ENCODE measurements at places on chromosomes 13 and 19.

GRCh38 chr19:53960886-53961285, 1.9 kb upstream of the CACNG8 start:
- no peak for DNase-seq

GRCh38 chr13:26996965-26997752, 174.5 kb downstream of the USP12 start:
- no peak for DNase-seq

- DNase-seq: no peak
Observed at GRCh38 chr13:37481011-37481884, 117.3 kb downstream of the POSTN start.

DNA sequence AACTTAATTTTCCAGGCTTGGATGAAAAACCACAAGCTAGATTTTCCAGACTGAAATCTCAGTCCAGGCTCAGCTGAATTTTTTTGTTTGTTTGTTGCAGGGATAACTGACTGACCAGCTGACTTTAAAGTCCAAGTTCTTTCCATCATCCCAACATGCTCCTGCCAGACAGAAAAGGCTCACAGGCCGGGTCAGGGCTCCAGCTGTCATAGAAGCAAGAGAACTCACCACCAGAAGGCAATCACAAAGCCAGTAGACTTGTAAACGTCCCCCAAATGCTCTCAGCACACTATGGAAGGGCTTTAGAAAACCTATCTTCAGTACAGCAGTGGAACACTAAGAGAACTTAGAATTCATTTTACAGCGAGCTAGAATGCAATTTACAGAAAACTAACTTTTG, 25.5 kb downstream of the DCLK1 start:
- no peak for DNase-seq

DNA sequence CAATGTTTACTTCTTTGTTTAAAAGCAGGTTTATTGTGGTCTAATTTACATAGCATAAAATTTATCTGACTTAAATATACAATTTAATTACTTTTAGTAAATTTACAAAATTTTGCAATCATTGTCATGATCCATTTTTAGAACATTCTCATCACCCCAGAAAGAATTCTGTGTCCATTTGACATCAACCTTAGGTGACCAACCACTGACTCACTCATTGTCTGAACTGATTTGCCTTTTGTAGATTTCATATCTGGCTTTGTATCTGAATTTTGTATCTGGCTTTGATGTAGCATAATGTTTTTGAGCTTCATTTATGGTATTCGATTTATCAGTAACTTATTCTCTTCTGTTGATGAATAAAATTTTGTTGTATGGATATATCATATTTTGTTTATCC, 40.4 kb downstream of the EDNRB start:
- DNase-seq: no peak

- DNase-seq: no peak
Observed at GRCh38 chr13:59603646-59604045, 560.1 kb downstream of the DIAPH3 start.

DNA sequence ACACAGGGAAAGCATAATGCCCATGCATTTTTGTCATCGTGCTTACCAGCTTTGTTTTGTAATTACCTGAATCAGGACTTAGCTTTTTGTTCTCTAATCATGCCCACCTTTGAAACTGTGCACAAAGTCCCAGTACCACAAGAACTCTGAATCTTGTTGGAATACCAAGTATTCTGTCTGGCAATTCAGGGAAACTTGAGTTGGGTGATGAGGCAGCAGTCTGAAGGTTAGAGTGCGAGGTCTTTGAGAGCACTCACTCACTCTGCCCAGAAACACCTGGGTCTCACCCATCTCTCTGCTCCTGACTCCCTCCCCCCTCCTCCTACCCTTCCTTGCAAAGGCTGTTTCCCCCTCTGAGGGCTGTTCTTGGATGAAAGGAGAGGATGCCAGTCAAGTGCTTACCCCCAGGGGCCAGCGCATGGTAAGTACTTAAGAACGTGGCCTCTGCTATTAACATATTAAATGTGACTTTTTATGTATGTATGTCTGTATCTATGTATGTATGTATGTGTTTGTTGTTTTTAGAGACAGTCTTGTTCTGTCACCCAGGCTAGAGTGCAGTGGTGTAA, 22.4 kb downstream of the SIPA1L3 start:
- no peak for DNase-seq

DNA sequence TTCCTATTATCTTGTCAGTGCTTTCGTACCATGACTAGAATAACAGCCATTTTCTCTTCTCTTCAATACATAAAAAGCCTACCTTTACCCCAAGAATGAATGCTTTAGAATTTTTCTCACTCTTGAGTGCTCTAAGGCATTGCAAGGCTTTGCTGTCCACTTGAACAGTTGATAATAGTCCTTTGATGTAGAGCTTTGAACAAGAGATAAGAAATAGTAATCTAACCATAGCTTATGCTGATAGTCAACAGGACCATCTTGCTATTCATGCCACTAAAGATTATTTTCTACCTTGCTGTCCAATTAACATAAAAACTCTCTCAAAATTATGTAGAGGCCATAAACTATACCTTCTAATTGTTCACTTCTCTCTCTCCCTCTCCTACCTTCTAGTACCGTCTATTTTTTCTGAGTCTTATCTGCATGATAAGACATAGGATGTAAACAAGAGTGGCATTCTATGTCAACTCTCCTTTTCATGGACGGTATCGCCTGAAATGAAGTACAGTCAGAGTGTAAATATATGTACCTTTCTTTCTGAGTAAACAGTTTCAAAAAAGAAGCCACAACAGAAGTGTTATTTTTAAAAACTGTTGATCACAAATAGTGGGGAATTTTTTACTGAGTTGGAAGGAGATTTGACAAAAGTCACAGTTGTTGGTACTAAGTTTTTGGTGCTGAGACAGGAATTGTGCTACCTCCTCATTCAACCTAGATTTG, 297.9 kb downstream of the NDFIP2 start:
- no peak for DNase-seq

GRCh38 chr13:25253702-25254101, 33.6 kb downstream of the MTMR6 start:
- no peak for DNase-seq

DNA sequence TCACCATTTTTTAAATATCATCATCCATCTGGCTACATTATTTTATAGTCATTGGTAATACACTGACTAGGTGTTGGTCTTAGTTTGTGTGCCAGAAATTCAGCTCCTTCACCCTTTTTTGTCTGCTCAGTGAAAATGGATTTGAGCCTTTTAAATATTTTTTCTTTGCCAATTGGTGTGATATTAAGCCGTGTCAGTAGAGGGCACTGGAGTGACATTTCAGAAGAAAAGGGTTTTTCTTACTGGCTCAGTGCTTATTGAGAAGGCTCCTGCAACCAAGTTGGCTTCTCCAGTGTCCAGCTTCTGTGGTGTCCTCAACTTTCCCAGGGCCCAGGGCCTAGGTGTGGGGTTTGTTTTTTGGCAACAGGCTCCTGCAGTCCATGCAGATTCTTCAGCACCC, 546.6 kb downstream of the DACH1 start:
- DNase-seq: no peak

- DNase-seq: no peak
Observed at GRCh38 chr19:13127051-13127450, 9.0 kb downstream of the NACC1 start.

GRCh38 chr13:77918391-77919245, at the start of gene EDNRB:
EDNRB (minus strand) TSS chr13:77918831; CDS start chr13:77918573, 258 bp downstream.
- DNase-seq: no peak

DNA sequence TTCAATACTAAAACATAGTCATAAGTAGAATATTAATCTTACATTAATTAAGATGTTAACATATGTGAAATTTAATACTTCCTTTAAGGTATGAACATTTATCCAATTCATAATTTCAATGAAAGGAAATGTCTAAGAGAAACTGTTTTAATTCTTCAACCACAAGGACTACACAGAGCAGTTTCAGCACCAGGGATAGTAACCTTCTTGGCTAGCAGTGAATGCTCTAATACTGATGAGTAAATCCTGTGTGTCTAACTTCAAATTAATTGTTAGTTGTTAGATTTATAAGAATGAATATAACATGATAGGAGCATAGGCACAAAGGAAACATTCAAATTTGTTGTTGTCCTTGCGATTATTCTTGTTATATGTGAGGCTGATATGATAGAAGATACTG, 15.6 kb upstream of the NBEA start:
- no peak for DNase-seq

DNA sequence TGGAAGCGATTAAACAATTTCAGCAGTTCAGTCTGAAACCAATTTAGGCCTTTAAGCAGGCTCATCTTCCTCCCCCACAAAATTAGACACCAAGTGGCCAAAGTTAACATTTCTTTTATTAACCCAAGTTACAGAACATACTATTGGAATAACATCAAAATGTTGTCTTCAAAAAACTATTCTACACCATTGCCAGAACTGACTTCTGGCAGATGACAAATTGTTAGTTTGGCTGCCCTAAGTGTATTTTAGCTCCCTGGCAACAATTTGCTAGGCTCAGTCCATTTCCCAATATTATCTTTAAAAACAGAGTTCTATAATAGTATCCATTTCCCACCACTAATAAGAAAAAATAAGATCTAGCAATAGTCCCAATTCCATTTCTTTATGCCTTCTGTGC, 107.8 kb downstream of the SGCG start:
- DNase-seq: no peak

- DNase-seq: no peak
Observed at GRCh38 chr13:36709136-36709890, 35.5 kb downstream of the SERTM1 start.

DNA sequence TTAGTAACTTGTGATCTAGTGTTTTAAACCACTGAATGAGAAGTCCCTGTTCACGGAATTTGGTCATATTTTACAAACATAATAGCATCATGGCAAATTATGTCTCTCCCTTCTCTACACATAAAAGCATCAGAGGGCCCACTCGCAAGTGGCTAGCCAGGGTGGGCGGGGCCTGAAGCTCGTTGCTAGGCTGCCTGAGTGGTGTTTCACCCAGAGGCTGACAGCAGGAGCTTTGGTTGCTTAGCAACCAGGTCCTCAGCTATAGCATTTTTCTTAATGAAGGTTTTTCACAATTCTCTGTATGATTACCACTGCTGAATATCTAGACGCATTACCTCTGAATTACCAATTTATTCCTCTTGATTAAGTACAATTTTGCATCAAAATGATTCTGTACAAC, 126.5 kb downstream of the NALCN start:
- DNase-seq: no peak

- no peak for DNase-seq
Observed at GRCh38 chr19:19487950-19488874, 27.1 kb downstream of the TSSK6 start.

DNA sequence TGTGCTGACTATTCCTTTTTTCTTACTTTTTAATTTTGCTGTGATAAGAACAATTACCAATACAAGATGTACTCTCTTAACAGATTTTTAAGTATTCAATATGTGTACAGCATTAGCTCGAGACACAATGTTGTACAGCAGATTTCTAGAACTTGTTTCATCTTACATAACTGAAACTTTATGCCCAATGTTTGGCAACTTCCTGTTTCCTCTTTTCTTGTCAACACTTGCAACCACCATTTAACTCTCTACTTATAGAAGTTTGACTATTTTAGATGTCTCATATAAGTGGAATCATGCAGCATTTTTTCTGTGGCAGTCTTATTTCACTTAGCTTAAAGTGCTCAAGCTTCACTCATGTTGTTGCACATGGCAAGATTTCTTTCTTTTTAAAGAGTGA, 1426.8 kb downstream of the SLITRK5 start:
- DNase-seq: no peak

DNA sequence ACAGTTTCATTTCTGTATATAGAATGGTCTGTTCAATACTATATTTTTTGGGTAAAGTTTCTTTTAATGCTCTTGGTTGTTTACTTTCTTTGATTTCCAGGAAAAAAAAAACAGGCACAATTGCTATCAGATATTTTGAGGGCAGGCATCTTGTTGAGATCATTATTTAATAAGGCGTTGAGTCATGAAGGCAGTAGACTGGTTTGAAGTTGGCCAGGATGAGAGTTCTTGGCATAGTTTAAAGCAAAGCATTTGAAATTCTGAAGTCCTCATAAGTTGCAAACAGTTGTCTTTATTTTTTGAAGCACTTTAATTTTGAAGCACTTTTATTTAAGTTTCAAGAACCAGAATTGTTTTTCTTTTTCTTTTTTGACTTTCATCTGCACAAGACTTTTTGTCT, 2.6 kb upstream of the ZNF175 start:
- DNase-seq: no peak

DNA sequence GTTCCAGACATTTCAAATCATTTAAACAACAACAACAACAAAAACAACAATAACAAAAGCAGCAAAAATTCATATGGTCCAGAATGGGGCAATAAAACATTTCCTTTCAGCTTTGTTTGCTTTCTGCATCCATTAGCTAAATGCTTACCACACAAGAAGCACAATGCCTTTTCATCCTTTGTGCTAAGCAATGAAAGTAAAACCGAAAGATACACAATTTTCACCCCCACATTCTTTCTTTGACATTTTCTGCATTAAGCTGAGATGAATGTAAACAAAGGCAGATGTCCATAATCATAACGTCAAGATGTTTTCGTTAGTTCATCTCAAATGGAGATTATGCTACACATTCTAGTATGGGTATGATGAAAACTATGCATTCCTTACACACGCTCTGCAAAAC, 568.5 kb downstream of the SLITRK6 start:
- DNase-seq: no peak

DNA sequence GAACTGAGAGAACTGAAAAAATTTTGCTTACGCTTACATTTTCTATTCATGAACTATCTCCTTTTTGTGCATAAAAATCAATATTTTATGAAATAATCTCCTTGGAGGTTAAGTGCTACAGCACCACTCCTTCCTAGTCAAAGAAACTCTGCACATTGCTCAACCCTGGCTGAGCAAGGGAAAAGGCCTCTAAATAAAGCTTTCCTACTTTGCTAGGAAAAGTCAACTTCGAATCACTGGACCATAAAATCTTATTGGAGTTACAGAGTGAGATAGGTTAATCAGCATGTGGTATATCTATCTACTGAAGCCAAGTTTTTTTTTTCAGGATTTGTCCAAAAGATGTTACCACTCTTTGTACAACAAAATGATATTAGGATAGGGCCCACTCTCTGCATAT, 57.5 kb upstream of the HMGB1 start:
- no peak for DNase-seq

- DNase-seq: no peak
Observed at GRCh38 chr19:33085570-33086128, 4.7 kb downstream of the GPATCH1 start.

DNA sequence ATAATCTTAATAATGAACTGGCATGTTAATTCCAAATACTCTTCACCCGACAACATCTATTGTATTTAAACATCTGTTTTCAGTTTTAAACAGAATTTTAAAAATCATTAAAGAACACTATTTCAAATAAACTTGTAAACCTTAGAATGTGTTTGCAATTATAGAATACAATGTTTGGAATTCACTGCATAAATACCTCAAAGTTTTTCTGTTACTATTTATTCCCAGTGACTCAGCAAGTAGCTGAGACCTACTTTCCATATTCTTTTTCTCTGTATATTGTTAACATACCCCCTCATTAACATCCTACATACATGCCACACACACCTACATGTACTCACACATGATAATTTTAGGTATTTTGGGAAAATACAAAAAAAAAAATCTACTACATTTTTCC, 1134.3 kb downstream of the SLITRK1 start:
- DNase-seq: no peak

GRCh38 chr13:50700664-50701305, 142.7 kb downstream of the DLEU7 start:
- no peak for DNase-seq
